ENCODE measurements at places on chromosomes 1 and 21.

GRCh38 chr1:216804111-216804510 lies 80.9 kb upstream of the ESRRG start:
- no peak for DNase-seq

DNA sequence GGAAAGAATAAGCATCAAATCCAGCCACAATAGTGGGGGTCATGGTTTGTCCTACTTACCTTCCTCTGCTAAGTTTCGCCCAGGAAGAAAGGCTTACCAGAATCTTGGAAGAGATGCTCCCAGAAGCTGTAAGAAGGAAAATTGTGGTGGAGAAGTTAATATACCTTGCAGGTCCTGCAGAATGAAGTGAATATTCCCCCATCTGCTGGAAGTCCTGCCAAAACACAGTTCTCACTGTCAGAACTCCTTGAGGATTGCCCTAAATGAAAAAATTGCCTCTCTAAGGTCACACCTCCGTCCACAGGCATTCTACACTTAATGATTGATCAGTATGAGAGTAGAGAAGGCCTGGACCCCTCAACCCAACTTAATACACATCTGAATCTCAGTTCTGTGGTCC lies 78.4 kb upstream of the RGS21 start:
- no peak for DNase-seq

GRCh38 chr1:12631571-12631970 lies 12.3 kb upstream of the AADACL4 start:
- no peak for DNase-seq

GRCh38 chr1:38053416-38054091 lies 7.0 kb upstream of the POU3F1 start:
- DNase-seq: no peak

DNA sequence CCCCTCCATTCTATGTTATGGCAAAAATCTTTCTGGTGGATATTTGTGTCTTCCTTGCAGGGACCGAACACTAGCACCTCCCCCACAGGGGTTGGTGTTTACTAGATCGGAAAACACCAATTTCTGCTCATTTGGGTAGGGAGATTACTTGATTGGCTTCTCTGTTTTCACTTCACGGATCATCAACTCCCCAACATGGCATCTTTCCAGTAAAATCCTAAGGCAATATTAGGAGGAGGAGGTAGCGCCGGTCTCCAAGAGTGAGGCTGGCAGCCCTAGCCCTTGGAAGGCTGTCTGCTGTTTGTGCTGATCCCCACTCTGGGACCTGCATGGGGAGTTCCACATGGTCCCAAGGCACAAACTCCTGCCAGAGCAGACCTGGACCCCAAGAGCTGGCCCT lies 12.2 kb downstream of the VASH2 start:
- DNase-seq: peak; percentile 80

DNA sequence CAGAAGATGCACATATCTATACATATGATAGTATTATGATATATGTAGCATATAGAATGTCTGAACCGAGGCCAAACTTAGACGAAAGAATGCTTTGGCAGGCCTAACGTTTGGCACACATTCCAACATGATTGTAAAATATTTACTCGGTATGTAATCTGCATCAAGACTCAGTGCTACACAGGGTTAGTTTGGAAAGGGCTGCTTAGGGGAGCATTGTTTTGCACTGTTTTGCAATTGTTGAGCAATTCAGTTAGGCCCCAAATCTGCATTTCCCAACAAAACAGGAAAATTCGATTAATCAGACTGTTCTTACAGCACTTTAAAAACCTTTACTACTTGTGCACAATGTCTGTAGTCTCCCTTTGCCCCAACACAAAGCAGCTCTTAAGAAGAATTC lies 216.0 kb upstream of the NEGR1 start:
- no peak for DNase-seq

GRCh38 chr1:155457266-155457665 lies 105.3 kb downstream of the ASH1L start:
- DNase-seq: no peak

DNA sequence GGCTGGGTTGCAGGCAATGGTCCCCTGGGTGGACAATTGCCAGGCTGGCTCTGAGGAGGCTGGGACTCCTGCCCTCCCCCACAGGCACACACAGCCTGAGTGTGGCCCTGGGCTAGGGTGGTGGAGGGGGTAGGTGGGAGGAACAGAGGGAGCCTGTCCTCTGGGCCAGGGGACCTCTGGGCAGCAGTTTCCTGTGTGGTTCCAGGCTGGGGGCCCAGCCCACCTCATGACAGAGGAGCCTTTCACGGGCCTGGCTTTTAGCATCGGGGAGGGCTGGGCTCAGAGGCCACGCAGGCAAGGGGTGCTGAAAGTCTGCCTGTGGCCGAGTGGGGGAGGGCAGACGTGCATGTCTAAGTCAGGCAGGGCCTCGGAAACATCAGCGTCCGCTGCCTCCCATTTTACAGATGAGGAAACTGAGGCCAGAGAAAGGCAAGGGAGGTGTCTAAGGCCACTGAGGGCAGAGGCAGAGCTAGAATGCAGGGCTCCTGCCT lies 7.0 kb downstream of the EXTL1 start:
- DNase-seq: no peak

DNA sequence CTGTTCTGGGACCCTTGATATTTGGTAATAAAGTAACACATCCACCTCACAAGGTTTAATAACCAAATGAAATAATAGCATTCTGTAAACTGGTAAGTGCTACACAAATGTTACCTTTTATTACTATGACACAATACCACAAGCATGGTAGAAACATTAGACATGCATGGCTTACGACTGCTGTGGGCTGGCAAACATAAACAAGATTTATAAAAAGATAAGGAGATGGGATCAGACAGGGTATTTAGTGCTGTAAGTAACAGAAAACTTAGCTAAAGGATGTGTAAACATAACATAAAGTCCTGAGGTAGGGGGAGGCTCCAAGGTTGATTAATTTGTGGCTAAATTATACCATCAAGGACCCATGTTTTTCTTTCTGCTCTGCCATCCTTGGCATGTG lies 212.6 kb downstream of the BARHL2 start:
- no peak for DNase-seq

- DNase-seq: no peak
These were observed 182.2 kb downstream of the PRDM16 start for GRCh38 chr1:3251099-3251806.

DNA sequence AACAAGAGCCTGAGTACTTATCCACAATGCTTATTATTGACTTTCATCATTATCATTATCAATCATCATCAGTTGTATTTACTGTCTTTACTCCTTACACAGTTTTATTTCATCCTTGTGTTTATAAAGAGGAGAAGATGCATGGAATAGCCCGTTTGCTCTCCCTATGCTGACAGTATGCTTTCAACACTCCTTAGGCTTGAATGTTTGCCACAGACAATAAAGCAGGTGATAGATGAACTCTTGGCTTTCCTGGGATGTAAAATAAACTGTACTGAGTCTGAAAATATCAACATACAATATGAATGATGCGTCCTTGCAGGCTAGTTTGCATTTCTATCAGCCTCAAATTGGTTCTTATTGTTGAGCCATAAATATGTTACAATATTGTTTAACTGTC lies 891.8 kb upstream of the NCAM2 start:
- DNase-seq: no peak

DNA sequence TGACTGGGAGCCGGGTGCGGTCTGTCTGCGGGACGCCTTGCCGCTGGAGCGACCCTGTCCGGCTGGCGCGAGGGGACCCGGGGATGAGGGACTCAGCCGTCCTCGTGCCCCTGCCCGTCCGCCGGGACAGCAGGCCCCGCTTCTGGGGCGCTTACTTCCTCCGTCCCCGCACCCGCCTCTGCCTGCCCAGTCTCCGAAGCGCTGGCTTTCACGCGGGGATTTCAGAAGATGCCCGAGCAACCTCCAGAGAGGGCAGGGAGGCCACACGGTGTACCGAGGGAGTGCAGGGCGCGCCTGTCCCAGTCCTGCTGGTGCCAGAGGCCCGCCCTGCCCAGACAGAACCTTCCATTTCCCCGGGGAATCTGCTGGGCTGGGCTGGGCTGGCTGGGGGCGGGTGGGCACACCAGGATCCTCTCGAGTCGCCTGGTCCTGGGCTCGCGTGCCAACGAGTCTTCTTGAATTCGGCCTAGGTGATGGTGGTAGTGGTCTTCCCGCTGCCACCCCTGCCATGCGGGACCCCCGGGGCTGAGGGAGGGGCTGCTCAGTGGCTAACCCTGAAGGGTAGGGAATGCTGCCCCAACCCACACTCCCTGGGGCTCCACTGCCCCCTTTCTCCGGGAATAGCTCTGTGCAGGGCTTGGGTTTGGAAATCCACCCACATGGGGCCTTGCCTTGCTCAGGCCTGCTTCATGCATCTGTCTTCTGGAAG lies 2.5 kb upstream of the TRPM2 start:
- DNase-seq: no peak

- no peak for DNase-seq
These were observed 41.3 kb upstream of the EIF4G3 start for GRCh38 chr1:21217812-21218596.

GRCh38 chr1:43597028-43597427 lies 52.9 kb upstream of the KDM4A start:
- DNase-seq: no peak

- no peak for DNase-seq
These were observed 10.9 kb downstream of the RNF11 start for GRCh38 chr1:51247022-51247421.

DNA sequence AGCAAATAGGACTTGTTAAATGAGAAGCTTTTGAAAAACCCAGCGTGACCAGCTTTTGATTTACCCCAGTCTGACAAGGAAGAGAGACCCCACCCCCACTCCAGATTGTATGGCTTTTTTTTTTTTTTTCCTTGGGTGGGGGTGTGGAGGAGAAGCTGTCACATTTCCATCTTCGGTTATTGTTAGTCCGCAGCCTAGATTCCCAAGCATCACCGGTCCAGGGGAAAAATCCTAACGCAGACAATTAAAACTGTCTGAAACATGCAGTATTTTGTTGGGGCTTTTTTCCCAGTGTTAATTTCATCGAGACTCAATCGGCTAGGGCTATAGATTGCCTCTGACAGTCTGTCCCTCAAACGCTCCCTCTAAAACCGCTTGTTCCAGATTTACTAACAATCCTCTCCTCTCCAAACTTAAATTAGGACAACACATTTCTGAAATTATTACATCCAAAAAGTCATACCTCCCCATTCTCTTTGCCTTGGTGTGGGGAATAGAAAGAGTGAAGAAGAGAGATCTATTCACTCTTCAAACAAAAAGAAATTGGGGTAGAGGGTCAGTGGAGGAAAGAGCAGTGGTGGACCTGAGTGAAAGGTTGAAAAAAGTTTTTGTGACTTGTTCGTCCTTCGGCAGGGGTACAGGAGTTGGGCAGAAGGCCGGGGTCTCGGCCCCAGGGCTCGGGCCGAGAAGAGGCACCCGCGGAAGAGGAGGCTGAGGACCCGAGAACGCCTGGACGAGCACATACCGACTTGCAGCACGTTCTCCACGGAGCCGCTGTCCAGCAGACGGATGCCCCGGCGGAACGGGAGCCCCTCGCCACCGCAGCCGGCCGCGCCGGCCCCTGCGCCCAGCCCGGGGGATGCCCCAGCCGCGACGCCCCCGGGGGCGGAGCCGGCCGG lies 1.1 kb downstream of the ZSWIM5 start:
- DNase-seq: no peak

GRCh38 chr1:82704393-82704792 lies 903.7 kb downstream of the ADGRL2 start:
- DNase-seq: no peak

GRCh38 chr21:26041431-26042180 lies 129.0 kb downstream of the APP start:
- DNase-seq: no peak

DNA sequence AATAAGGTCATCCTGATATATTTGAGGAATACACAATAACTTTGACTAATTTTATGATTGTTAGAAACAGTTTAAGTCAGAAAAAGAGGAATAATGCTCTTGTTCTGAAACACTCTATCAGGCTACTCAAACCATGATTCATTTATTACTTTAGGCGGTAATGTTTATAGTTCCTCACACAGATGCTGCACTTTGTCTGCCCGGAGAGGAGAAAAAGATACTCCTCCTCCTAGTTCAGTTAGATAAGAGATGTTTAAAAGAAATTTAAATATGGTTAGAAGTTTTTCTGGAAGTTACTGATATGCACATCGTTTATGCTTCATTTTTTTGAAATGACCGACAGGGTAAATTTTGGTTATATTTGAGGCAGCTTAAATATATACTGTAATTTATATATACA lies 103.0 kb downstream of the ZMYM4 start:
- DNase-seq: no peak

- no peak for DNase-seq
These were observed 5.5 kb downstream of the NKAIN1 start for GRCh38 chr1:31234123-31234708.

- no peak for DNase-seq
These were observed 20.6 kb downstream of the SPOCD1 start for GRCh38 chr1:31795096-31795675.

- no peak for DNase-seq
These were observed 857.8 kb upstream of the B3GALT2 start for GRCh38 chr1:194043984-194044755.

GRCh38 chr1:15381805-15382204 lies 27.9 kb upstream of the EFHD2 start:
- no peak for DNase-seq

DNA sequence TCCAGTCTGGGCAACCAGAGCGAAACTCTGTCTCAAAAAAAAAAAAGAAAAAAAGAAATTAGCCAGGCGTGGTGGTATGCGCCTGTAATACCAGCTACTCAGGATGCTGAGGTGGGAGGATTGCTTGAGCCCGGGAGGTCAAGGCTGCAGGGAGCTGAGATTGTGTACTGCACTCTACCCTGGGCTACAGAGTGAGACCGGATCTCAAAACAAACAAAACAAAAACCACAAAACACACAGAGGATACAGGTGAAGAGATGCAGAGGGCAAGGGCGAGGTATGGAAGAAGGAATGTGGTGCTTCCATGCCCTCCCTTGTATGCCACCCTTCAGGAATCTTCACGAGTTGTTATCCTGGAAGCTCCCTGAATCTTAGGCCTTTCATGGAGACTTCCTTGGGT lies 68.5 kb downstream of the NDUFS5 start:
- DNase-seq: no peak

- DNase-seq: no peak
These were observed 6.0 kb downstream of the ADIPOR1 start for GRCh38 chr1:202952099-202952498.

DNA sequence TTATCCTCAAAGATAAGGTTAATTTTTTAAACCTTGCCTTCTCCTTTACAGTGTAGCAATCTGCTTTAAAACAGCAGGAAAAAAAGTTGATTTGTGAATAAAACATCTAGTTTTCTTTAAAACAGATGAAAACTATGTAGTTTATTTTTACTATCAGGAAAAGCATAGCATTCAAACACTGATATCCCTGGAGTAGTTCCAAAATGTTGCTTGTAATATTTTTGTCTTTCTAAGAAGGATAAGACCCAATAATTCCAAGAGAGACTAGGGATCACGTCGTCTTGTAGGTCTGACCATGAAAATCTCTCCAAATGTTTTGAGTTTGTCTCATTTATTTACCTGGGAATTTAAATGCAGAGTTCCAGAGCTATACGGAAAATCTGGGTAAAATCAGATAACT lies 204.0 kb downstream of the NTNG1 start:
- no peak for DNase-seq

GRCh38 chr1:33465316-33465715 lies 7.1 kb upstream of the ZSCAN20 start:
- no peak for DNase-seq

Data from NCI-H1048 (cell line).